CMK (cell line): ENCODE measurements at places on chromosomes 4 and X.

DNA sequence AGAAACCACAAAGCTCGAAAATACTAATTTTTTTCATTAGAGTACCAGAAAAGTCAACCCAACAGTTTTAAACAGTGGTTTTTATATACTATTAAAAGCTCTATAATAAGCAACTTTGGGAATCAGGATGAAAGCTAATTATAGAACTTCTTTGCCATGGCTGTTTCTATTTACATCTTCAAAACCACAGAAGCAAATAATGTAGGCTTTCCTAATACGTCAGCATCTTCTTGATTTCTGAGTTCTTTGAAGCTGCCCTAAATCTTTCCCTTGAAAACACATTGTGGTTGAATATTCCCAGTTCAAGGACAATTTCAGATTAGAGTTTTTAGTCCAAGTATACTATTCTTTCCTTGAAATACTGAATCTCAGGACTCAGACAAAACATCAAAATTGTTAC lies 460.2 kb upstream of the FAT1 start:
- DNase-seq: no peak

- DNase-seq: peak; percentile 59
Measured at GRCh38 chr4:83361416-83362103, 26.9 kb upstream of the HPSE start.

DNA sequence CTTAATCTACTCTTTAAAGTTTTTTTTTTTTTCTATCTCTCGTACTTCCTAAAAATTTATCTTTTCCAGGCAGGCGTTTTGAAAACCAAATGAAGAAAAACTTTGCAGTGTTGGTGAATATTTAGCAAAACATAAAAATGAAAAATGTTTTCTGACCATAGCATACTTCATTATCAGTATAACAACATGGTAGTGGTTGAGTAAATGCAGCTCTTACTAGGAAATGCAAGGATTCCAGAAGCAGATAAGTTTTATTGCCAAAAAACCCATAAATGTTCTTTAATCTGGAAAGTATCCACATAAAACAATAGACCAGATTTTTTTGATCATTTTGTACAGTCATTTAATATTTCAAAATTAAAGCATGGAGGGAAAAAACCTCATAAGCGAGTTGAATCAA lies 136.9 kb upstream of the GUCY1A1 start:
- no peak for DNase-seq

- no peak for DNase-seq
Measured at GRCh38 chr4:8000247-8000646, 60.6 kb upstream of the AFAP1 start.

DNA sequence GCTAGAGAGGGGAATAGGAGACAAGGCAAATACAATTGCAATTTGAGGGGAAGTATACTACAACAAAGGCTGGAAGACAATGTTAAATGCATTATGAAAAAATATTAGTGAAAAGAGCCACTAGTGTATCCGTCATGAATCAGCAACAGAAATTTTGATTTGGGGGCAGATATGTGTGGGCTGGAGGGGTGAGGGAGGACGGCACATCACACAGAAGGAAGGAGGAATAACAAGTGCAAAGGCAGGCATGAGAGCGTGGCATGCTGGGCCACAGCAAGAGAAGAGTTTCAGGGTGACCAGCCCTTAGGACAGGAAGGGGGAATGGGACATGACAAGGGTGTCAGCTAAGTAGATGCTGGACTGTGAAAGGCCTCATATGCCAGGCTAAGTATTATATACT lies 63.7 kb upstream of the NAP1L5 start:
- no peak for DNase-seq

- no peak for DNase-seq
Measured at GRCh38 chr4:43716721-43717395, 731.8 kb downstream of the KCTD8 start.

GRCh38 chr4:5927747-5928146 lies 34.9 kb upstream of the CRMP1 start:
- DNase-seq: no peak

DNA sequence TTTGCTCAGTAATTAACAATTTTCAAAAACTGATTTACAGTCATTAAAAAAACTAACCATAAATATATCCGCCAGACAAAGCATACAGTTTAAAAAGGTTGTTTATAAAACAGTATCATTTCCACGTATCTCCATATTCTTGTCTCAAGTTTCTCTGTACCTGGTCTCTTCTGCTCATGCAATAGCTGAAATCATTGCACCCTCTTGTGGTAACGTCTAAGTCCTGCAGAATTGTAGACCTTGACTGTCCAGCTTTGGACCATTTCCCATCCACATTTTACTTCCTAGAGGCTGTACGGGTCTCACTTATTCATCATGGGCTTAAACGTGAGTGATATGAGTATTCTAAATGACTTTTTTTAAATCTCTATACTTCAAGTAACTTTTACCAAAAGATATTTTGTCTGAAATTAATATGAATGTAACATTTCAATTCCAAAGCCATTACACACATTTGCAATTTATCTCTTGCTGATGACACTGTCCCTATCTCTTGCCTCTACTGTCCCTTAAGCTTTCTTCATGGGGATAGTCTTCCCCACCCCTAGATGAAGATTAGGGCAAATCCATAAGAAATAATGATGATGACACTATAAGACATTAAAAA lies 118.5 kb downstream of the BTC start:
- no peak for DNase-seq

GRCh38 chr4:70914000-70914399 lies 11.8 kb downstream of the MOB1B start:
- DNase-seq: no peak

- DNase-seq: no peak
Measured at GRCh38 chr4:8702516-8703400, 110.2 kb downstream of the CPZ start.

DNA sequence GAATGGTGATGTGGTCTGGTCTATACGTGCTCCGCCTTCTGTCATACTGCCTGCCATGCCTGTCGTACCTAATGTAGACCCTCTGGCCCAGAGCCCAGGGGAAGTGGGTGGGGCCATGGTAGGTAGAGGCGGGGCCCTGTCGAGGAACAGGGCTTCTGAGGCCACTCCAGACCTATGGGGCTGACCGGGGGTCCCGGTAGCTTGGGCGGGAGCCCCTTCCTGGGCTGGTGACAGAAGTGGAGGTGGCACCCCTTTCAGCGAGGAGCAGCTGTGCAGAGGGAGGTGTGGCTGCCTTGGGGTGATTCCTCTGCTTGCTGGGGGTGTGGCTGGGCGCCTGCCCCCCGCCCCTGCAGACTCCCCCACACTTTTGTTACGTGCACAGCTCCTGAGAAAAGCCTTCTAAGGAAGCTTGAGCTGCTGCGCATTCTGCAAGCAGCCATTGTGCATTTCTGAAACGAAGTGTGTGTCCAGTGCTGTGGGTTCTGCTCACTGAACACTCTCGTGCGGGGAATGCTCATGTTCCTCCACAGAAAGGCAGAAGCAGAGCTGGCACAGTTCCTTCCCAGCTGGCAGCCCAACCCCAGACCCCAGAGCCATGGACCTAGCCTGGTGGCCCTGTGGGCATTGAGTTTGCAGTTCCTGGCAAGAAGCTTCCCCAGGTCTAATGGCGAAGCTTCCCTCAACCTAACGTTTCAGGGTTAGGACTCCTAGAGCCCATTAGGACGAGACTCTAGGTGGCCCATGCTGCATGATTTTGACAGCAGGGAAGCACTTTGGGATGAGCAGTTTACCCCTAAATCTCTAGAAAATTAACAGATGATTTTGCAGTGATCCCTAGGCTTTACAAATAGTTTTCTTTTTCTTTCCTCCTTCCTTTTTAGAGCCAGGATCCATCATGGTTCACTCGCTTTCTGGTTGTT lies 72.7 kb upstream of the HGFAC start:
- no peak for DNase-seq

DNA sequence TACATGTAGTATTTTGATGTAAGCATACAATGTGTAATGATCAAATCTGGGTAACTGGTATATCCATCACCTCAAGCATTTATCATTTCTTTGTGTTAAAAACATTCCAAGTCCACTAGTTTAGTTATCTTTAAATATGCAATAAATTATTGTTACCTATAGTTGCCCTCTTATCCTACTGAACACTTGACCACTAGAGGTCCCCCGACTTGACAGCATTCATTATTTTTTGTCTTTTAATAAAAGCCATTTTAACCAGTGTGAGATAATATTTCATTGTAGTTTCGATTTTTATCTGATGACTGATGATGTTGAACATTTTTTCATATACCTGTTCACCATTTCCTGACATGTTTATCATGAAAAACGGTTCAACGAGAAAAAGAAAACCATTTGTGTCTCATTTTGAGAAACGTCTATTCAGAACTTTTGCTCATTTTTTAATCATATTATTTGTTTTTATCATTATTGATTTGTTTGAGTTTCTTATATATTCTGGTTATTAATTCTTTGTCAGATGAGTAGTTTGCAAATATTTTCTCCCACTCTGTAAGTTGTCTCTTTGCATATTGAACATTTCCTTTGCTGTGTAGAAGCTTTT lies 199.0 kb upstream of the CXXC4 start:
- DNase-seq: no peak

DNA sequence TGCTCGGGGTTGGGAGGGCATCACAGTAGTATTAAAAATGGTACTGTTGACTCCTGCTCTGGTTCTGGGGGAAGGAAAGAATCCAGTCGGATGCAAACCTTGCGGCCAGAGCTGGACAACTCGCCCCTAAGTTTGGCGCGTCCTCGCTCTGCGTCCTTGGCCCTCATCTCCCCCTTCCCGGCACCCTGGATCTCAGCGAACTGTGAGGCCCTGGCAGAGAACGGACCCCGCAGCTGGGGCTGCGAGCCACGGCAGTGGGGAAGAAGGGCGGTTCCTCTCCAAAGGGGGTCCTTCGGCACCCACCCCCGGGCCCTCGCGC lies 14.0 kb downstream of the ARHGEF6 start:
- DNase-seq: no peak

- no peak for DNase-seq
Measured at GRCh38 chrX:41672643-41673042, 16.1 kb upstream of the GPR34 start.

DNA sequence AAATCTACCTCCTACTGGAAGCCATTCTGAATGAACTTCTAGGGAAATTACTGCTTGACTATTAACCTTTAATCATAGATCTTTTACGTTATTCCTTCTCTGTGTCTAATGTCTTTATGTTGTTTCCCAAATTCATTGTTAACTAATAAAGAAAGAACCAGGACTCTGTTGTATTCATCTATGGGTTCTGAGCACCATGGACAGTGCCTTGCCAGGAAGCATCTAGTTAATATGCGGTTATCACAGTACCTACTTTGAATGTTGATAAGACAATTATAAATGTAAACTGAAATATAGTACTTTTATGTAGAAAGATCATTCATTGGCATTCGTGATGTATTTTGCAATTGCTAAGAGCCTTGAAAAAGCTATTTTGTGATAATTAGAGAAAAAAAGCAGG lies 23.8 kb downstream of the NWD2 start:
- no peak for DNase-seq

DNA sequence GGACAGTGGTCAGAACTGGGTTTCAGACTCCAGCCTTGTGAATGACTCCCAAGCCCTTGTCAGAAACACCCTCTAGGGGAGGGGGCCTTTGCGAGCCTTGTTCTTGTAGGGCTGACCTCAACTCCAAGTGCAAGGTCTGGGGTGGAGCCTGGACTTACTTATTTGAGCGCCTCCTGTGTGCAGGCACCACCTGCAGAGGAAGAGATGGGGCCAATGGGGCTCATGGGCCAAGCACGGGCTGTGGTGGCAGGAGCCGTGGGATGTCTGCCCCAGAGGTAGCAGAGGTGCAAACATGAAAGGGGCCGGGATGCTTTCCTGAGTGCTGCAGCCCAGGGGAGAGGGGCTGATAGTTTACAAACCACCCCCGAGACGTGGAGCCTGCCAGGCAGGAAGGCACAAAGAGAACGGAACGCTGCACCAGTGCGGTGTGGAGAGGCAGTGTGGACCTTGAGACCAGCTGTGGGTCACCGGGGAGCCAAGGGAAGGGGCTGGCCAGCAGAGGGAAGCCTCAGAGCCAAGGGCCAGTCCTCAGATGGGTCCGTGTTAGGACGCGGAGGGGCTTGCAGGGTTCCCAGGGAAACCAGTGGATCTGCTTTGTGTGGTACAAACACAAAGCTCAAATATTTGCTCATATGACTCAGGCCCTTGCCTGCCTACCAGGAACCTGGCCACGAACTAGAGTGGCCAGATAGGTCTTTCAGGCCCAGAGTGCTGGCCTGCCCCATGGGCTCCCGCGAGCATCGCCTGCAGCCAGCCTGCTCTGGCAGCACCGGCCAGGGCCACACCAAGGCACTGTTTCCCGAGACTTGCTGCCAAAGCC lies 8.7 kb upstream of the TADA2B start:
- DNase-seq: no peak

- no peak for DNase-seq
Measured at GRCh38 chr4:166941629-166942028, 292.7 kb downstream of the SPOCK3 start.

DNA sequence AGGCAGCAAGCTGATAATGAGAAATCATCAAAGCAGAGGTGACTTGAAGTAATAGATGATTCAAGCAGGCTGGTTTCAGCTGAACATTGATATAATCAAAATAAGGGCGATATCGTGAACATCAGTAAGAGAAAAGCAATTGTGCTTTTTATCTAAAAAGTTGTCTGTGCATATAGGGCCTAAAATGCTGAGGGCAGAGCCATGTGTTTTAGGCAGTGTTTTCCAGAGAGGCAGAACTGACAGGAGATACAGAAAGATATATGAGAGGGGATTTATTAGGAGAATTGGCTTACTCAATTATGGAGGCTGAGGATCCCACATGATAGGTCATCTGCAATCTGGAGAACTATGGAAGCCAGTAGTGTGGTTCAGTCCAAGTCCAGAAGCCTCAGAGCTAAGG lies 136.5 kb upstream of the NPY2R start:
- DNase-seq: no peak

DNA sequence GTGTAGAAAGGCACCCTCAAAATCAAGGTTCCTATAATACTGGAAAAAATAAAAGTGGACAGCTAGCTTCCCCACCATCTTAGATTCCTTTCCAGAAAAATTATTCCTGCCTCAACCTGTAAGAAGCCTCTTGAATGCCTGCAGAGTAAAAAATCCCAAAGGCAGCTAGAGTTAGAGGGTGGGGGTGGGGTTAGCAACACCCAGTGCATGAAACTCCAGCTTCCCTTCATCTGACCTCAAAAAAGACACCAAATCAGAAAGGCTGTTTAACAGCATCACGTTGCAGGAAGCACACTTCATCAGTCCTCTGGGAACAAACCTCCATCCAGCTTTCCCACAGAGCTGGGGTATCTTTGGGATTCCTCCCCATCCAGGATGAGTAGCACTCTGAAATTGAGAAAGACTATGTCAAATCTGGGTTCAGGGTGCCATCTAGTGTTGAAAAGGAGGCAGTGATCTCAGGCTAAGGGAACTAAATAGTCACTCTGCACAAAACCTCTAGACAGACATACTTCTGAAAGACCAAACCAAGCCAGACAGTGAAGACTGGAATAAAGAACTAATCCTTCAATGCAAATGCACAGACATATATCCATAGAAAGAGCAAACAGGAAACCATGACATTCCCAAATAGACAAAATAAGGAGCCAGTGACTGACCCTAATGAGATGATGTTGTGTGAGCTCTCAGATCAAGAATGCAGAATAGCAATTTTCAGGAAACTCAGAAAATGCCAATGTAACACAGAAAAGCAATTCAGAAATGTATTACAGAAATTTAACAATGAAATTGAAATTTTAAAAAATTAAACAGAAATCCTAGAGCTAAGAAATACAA lies 97.9 kb downstream of the ARHGEF9 start:
- DNase-seq: peak; percentile 12

- DNase-seq: no peak
Measured at GRCh38 chr4:179521952-179522351, 2079.7 kb upstream of the AGA start.

- no peak for DNase-seq
Measured at GRCh38 chrX:30659421-30659820, 6.2 kb downstream of the GK start.
